Ureter (tissue), 1 donor: ENCODE measurements at places on chromosomes 13 and 19. TPM values are rescaled to one million over a fixed set of nuclear protein-coding genes. Genes with fewer than 3 reads are reported as not detected.

The PLPP2 gene
- total RNA-seq: 64.5 TPM

The ERVV-1 gene
- total RNA-seq: 0.78 TPM

The CYP2S1 gene
- 13.2 TPM for total RNA-seq

The FPR1 gene
- total RNA-seq: 4.3 TPM

The MAP4K1 gene
- total RNA-seq: 9.0 TPM

The KLK15 gene
- not detected for total RNA-seq

The CEACAM8 gene
- total RNA-seq: not detected

The ERICH4 gene
- not detected for total RNA-seq

The ZNF442 gene
- 8.0 TPM for total RNA-seq

The ARHGEF1 gene
- 120 TPM for total RNA-seq

The TEAD2 gene
- total RNA-seq: 22.9 TPM

- no peak for DNase-seq
These were observed 321.8 kb upstream of the HTR2A start for GRCh38 chr13:47218611-47219010.

DNA sequence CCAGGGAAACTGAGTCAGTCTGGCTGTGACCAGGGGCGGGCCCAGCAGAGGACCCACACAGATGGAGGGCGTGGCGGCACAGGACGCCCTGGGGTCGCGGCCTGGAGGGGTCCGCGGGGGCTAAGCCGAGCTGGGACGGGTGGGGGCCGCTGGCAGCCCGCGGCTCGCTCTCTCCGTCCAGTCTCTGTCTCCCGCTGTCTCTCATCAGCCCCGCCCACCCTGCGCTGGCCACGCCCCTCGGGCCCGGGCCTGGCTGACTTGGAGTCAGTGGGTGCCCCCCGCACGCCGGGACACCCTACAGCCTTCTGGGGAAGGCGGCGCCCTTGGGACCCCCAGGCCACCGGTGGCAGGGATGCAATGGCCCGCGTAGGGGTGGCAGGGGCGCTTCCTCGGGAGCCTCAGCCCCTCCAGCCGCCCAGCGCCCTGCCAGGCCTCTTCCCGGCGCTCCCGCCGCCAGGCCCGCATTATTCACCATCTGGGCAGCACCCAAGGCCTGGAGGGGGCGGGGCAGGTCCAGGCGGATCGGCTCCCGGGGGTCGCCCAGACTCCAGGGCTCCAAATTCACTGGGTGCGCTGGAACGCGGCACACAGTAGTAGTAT lies at the start of gene TBXA2R:
TBXA2R (minus strand) TSS at position 186 of the 600 bp plus-strand sequence. CDS start 6,241 bp downstream, outside the sequence.
- peak; percentile 77 for DNase-seq

DNA sequence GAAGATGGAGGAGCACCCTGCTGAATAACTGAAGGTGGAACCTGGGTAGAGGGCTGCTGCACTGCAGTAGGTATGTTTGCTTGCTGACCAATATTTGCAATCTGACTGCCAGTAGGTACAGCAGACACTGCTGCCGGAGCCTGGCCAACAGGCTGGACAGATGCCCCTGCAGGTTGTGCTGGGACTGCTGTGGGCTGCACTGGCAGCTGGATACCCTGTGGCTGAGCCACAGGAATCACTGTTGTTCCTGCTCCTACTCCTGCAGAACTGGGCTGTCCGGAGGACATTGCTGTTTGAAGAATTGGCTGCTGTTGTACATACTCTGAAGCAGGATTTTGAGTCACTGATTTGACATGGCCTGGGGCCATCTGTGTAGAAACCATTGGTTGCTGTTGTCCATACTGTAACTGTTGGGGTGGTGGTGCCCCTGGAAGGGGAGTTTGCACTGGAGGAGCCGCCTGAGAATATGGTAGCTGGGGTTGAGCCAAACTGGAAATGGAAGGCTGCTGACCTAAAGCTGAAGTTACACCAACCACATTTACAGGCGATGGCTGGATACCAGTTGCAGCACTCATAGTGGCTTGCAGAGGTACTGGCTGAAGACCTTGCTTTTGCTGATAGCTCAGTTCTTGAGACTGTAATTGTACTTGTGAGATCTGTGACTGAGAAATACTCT lies 2.2 kb downstream of the TSC22D1 start:
- DNase-seq: no peak

- DNase-seq: no peak
These were observed 892 bp downstream of the TRIR start for GRCh38 chr19:12733369-12734214.

DNA sequence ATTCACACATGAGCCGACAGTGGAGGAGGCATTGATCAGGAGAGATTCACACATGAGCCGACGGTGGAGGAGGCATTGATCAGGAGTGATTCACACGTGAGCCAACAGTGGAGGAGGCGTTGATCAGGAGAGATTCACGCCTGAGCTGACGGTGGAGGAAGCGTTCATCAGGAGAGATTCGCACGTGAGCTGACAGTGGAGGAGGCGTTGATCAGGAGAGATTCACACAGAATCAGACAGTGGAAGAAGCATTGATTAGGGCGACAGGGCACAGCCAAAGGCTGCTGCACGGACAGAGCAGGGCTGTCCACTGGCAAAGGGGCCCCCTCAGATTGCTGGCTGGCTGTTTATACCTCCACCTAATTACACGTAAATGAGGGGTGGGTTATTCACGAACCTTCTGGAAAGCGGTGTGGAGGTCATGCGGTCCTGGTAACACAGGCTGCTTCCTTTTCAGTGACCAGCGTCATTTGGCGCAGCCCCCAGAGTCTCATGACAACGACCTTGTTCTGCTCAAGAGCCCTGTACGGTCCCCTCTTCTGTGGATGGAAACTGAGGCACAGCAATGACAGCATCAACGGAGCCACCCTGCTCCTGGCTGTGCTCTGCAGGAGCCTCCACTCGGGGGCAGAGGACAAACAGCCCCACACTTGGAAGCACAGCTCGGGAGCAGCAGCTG lies 50.6 kb upstream of the GAS6 start:
- DNase-seq: no peak

DNA sequence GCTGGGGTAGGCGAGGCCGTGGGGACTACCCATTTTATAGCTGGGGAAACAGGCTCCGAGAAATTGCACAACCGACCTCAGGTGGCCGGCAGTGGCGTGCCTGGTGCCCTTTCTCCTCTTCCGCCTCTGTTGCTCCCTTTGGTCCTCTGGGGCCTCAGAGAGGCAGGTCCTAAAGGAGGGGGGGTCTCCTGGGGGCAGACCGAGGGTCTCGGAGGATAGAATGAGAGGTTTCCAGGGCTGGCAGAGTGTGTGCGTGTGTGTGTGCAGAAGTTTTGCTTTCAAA lies 11.3 kb downstream of the STX10 start:
- DNase-seq: no peak

DNA sequence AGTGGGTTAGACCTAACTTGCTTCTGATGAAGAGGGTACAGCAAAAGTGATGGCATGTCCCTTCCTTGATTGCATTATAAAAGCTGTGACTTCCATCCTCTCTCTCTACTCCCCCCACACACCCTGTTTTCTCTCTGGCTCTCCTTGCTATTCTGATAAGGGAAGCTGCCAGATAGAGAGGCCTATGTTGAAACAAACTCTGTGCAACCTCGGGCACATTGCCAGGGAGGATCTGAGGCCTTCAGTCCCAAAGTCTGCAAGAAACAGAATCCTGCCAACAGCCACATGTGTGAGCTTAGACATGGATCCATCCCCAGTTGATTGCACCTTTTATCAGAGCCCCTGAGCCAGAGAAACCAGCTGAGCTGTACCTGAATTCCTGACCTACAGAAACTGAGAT lies 44.8 kb upstream of the ARGLU1 start:
- peak; percentile 70 for DNase-seq

GRCh38 chr19:10433131-10433536 lies 12.8 kb downstream of the PDE4A start:
- DNase-seq: no peak

- no peak for DNase-seq
These were observed 174.1 kb downstream of the FGF14 start for GRCh38 chr13:102227741-102228140.

GRCh38 chr19:11142528-11143171 lies 12.9 kb downstream of the SPC24 start:
- DNase-seq: peak; percentile 92

GRCh38 chr13:30526612-30527495 lies 61.1 kb upstream of the HMGB1 start:
- DNase-seq: no peak

- DNase-seq: no peak
These were observed 175.5 kb upstream of the SERP2 start for GRCh38 chr13:44197791-44198770.

DNA sequence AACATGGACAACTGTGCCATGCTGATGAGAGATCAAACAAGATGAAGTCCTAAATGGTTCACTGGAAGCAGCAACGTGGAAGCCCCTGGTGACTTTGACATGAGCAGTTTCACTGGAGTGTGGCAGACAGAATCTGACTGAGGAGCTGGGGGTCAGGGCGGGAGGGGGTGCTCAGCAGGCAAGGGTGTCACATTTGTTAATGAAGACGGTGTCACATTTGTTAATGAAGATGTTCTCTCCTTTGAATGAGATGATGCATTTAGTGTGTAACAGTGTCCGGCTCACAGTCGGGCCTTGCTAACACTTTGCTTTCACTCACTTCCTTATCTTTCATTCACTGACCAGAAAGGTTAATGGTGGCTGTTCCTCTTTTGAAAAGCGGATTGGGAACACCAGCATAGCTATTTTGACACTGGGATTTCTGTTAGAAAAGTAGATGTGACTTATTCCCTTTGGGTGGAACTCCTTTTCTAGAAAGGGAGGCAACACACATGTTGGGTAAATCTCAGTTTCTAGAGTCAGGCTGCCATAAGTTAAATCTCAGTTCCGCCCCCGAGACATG lies 693.7 kb downstream of the UQCRFS1 start:
- no peak for DNase-seq

- DNase-seq: no peak
These were observed 146.7 kb upstream of the FNDC3A start for GRCh38 chr13:48828962-48829411.

DNA sequence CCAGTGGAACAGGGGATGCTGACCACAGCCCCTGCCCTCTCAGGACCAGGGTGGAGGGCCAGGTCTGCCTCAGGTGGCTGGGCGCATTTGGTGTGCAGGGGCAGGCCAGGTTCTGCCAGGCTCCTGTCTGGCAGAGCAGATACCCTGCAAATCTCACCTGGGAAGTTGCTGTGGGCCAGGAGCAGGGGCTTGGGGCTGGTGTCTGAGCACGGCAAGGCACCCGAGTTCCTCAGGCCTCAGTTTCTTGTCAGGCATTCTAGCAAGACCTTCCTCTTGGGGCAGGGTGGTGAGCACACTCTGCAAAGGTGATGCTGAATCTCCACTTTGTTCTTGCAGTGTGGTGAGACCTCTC lies 1.1 kb downstream of the CRTC1 start:
- no peak for DNase-seq

DNA sequence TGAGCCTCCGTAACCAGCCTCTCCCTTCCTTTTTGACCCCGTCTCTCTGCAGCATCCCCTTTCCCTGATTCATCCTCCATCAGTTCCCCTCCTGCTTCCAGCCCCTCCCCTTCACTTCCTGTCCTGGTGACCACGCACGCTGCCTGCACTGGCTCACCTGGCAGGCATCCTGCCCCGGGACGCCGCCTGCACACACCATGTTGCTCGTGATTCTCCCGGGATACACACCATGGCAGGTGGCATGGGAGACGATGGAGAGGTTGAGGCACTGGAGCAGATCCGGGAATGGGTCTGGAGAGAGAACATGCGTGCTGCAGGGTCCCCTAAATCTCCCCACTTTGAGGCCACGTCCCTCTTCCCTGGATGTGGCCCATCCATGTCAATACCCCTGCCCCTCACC lies 4.2 kb downstream of the KLK12 start:
- DNase-seq: no peak

GRCh38 chr19:49985871-49986270 lies 24.9 kb upstream of the SIGLEC11 start:
- DNase-seq: no peak

- DNase-seq: peak; percentile 88
These were observed 982 bp upstream of the DACT3 start for GRCh38 chr19:46661735-46662592.

DNA sequence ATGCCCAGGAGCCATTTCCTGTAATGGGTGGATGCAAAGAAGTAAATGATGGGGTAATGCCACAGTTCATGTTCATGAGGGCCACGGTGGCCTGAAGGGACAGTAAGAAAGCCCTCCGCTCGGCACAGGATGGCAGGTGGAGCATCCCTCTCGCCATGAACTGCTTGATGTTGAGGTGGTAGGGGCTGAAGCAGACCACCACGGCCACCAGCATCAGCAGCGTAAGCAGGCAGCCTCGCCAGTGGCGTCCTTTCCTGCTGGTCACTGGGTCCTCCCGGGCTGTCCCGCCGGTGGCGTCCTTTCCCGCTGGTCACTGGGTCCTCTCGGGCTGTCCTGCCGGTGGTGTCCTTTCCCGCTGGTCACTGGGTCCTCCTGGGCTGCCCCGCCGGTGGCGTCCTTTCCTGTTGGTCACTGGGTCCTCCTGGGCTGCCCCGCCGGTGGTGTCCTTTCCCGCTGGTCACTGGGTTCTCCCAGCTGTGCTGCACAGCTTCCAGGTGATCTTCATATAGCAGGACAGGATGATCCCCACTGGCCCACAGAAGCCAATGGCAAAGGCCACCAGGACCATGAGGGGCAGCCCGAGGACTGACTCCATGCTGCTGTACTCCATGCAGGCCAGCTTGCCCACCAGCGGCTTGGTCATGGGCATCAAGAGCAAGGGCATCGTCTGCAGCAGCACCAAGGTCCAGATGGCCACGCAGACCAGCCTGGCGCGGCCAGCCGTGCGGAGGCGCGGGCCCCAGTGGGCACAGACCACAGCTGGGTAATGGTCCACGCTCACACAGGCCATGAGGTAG lies 93.2 kb upstream of the TM9SF2 start:
- DNase-seq: no peak

GRCh38 chr19:40717325-40717879 lies 490 bp downstream of the ITPKC start:
- peak; percentile 61 for DNase-seq

DNA sequence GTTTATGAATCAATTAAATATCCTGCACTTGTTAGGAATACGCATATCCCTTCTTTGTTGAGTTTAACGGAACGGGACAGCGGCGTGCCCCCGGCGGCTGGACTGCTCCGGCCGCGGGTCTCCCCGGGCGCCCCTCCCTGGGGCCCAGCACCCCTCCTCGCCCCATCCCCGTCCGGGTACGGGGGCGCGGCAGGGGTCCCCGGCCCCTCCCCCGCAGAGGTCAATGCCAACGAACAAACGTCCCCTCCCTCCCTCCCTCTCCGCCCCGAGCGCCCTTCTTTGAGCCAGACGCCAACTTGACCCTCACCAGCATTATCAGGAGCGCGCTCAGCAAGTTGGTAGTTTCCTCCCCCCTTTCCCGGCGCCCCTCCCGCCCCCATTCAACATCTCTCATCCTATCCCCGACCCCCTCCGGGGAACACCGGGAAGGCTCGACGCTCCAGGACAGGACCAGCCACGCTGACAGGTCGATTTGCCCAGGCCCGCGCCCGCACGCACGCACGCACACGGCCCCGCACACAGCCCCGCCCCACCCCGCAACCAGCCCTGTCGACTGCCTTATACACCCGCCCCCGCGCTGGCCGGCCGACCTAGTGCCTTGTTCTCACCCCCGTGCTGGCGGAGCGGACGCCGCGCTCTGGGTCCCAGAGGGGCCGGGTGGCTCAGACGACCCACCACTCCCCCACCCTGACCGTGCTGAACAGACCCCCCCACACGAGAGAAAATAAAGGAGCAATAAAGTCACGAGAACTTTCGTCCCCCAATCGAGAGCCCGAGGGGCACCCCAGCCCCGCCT lies 5.0 kb downstream of the LYL1 start:
- no peak for DNase-seq
